Fibroblast of pulmonary artery (primary cell): ENCODE measurements at places on chromosomes 3 and 15.
A peak's percentile ranks its signal among the peaks of the same experiment; 100 is the strongest.

DNA sequence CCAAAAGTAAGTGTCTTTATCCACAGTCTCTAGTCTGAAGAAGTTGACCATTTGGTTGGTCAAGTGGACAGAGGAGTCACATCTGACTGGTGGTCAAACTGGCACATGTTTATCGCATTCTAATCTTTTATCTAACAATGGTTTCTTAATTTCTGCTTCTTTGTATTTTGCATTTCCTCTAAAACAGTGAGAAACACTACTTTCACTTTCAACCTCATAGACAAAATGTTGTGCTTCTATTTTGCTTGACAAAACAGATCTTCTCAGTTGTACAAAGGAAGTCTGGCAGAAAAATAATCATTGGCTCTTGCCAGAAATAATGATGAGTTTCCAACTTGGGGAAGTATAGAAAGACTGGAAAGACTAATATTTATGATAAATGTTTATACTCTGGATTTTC lies 103.9 kb downstream of the MME start:
- DNase-seq: no peak

DNA sequence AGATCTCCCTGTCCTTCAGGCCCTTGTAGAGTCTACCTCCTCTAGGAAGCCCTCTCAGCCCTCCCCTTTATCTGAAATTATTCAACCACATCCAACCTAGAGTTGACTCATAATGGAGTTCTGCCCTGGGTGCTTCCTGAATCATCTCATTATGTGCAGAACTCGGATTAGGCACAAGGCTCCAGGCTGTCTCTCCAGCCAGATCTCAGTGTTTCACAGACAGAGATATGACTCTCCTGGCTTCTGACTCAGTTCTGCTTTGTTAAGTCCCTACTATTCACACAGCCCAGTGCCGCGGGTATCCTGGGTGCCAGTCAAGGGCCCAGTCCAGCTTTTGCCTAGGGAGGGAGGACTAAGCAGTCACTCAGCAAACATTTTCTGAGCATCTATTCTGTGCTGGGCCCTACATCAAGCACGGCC lies 9.3 kb downstream of the STRA6 start:
- peak; percentile 81 for DNase-seq

GRCh38 chr15:68541743-68542142 lies 37.0 kb upstream of the CORO2B start:
- DNase-seq: no peak

DNA sequence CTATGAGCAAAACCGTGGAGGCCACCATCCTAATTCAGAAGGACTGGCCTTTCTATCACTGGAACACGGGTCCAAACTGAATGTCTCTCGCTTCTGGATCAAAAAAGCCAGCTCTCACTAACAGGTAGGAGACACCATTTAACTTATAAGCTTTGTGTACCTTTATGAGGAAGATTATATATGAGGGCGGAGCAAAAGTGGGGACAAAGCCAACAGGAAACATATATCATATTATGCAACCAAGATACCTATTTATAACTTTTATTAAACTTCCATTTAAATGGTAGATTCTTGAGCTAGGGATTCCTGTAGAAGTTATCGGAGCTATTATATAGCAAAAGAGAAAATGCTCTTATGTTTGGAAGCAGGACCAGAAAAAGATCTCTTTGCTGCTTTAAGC lies 78.4 kb downstream of the IGF2BP2 start:
- DNase-seq: no peak

DNA sequence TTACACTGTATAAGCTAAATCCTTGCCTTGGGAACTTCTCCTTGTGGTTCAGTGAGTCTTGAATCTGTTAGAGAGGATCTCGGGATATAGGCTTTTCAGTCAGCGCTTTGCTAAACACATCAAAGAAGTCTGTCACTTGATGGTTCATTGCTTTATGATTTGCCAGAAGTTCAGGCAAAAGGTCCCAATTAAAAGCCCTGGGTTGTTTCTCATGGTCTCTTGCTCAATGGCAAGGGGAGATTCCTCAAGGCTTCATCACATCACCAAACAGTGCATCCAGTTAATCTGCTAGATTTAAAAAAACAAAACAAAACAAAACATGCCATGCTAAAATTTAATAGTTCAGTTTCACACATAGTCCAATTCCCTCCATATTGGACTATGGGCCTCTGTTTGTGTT lies 114.8 kb downstream of the FILIP1L start:
- peak; percentile 35 for DNase-seq

- no peak for DNase-seq
Observed at GRCh38 chr3:62898530-62899496, 23.6 kb upstream of the CADPS start.

DNA sequence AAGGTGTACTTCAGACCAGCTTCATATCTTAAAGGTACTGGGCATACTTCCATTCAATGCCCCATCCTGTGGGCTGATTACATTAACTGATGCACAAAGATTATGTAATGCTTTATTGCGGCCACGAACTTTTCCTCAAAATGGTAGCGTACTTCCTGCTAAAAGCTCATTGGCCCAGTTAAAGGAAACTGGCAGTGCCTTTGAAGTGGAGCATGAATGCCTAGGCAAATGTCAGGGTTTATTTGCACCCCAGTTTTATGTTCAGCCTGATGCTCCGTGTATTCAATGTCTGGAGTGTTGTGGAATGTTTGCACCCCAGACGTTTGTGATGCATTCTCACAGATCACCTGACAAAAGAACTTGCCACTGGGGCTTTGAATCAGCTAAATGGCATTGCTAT lies 3.4 kb downstream of the SKIL start:
- no peak for DNase-seq

DNA sequence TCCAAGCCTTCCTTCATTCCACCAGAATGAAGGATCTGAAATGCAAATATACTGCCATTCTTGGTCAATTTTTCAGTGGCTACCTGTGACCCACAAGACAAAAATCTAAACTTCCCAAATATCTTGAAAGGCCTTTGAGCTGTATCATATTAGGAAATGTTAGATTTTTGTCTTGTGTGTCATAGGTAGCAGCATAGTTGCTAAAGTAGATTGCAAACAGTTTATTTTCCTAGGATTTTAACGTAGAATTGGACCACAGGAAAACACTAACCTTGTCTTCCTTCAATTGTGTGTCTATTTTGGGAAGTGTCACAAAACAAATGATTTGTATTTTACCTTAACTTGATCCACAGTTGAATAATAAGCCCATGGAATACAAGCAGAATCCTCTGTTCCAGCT lies 42.4 kb downstream of the CP start:
- DNase-seq: peak; percentile 63

DNA sequence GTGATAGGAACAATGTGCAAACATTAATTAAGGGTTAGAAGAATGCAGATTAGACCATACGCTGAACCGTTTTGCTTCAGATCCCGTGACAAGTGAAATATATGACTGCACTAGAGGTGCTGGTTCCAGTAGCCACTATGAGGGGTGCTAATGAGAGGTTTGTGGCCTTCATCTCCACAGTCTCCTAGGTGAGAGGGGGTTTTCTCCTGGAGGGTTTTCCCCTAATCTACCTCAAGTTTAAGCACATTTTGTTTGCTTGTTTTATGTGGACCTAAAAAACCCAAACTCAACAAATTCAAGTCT lies 13.7 kb upstream of the SHF start:
- DNase-seq: no peak

DNA sequence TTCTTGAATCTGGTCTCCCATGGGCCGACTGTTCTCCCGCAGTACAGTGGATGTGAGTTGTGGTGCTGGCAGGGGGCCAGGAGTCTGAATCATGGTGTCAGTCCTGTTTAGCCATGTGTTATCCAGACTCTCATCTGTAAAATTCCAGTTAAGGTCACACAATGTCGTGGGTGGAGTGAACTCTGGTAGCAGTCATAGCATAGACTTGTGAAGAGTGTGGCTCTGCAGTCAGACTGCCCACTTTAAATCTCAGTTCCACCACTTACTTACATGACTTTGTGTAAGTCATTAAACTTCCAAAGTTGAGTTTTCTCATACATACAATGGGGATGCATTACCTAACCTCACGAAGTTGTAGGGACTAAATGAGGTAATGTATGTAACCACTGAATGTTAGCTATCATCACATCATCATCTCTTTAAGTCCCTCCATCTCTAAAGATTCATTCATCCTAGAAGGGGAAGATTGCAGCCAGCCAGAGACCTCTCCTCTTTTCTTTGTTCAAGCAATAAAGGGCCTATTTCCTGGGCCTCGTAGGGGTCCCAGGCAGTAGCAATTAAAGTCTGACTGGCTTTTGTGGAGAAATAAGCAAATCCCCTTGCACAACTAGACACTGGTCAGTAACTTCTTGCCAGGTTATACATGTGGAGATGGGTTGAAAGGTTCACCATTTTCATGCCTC lies 93.9 kb downstream of the PCCB start:
- DNase-seq: peak; percentile 91

GRCh38 chr3:143859465-143860203 lies 11.4 kb upstream of the SLC9A9 start:
- DNase-seq: no peak

DNA sequence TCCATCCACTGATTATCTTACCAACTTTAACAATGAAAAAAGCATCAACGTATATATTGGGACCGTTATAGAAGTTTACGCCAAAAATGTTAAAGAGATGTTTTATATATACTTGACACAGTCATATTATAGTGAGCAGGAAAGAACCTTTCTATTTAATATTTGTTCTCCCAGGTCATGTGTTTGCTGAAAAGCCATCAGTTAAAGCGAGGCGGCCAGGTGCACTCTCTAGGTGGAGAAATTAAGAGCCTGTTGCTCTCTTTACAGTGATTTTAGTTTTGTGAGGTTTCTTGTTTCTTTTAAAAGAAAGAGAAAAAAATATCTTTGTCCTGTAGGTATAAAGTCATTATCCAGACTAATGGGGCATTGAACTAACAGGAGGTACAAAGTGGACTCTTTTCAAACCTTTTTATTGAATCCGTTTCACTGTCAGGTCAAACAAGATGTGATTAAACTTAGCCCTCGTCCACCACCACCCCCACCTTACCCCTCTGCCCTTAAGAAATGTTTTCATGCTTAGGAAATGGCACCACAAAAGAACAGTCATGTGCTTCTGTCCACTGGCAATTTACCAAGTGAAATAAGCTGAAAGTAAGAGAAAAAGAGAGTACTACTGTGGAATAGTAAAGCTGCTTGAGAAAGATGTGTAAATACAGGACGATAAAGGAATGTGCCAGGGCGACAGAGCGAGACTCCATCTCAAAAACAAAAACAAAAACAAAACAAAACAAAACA lies 279.9 kb downstream of the PTPRG start:
- peak; percentile 84 for DNase-seq

DNA sequence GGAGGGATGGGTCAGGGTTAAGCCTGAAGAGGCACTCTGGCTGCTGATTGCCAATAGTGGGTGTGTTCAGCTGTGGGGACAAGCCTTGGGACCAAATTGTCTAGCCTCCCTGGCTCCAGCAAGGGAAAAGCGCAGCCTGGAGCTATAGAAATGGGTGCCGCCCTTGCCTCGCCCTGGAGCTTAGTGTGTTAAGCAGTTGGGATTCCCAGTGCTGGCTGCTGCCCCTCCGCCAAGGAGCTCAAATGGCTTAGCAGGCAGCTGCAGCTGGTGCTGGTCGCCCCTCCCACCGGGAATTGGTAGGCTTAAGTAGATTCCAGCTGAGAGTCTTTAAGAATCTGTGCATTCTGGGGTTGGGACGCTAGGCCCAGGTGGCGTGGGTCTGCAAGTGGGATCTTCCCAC lies 662.9 kb upstream of the TBL1XR1 start:
- DNase-seq: no peak

DNA sequence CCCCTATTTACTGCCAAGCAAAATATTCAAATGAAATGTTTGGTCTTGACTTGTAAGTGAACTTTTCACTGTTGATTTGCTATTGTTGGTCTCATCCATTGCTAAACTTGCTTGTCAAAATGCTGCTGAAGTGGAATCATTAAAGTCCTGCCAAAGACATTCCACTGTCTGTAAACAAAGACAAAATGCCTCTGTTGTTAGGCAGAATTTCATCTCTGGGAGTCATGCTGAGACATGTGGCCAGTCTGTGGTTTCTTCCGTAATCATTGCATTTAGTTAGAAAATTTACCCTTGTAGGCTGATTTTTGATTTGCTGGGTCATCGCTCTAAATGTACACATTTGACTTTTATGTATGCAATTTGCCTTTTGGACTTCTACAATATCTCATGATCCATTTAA lies 577.7 kb downstream of the MECOM start:
- peak; percentile 95 for DNase-seq

DNA sequence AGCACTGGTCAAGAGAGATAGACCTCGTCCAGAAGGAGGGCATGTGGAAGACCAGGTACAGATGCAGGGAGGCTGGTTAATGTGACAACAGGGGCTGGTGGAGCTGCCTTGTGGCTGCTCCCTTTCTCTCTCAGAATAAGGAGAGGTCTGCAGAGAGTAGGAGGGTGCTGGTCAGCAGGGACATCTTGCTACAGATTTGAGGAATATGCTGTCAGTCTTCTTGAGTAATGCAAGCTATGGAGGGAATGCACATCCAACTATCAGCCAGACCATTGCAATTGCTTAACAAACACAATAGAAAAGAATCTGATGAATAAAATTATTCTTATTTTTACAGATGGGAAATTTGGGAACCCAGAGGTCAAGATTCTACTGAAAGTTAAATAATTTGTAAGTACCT lies 20.3 kb upstream of the SIAH2 start:
- DNase-seq: peak; percentile 41

- peak; percentile 44 for DNase-seq
Observed at GRCh38 chr15:35209838-35210237, 124.7 kb upstream of the NANOGP8 start.

DNA sequence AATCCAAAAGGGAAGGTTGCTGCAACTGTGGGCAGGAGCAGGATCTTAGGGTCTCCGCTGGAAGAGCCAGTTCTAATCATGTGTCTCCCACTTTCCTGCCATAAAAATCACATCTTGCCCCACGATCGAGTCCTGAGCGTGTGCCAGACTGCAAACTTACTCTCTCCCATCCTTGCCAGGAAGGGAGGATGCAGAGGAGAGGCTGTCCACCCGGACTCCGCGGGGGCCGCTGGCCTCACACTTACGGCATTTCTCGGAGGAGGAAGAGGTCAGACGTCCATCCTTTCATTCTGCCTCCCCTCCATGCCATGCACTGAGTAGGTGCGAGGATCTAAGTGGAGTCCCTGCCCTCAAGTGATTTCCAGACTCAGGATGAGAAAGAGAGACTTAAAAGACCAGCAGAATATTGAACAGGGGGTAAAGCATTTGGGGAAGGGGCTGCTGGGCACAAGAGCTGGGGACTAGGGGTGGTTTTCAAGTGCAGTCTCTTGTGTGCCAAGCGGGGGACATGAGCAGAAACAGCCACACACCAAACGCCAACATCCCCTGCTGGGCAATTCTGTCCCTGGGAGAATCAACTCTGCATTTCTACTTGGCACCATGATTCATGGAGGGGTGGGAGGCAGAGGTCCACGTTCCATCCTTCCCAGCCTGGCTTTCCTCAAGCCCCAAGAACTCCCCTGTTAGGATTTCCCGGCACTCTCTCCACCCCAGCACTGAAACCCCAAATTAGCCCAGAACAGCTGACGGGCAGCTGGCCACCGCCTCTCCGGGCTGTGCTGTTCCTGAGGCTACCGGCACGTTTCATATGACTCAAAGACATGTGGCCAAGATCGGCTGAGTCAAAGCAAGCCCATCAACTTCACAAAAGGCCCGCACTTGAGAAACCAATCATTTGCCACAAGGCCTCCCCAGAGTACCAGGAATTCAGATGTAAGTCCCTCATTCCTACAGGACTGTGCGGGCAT lies 11.6 kb downstream of the OXTR start:
- no peak for DNase-seq
